ENCODE measurements at places on chromosomes 7 and 10.

DNA sequence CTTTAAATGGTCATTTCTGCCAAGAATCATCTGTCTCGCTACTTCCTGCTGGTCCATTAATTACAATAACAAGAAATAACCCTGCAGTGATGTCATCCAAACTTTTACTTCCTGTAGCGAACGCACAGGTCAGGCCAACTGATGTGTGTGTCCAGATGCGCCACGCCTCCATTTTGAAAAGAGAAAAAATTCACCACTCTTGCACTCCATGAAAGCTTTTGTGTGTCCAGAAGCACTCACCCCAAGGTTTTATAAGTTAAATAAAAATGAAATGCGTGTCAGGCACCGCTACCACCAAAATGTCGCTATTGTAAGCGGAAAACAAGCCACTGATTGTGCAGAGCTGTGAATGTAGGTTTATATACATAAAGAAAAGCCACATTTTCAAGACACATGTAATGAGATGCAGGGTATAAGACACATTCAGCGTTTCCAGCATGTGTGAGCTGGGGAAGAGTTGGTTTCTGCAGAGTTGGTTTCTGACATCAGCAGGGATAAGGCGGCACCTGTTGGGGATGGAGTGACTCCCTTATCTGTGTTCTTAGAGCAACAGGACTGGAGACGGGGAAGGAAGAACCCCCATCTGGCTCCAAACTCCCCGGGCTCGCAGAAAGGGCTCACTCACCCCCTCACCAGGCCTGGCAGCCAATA, 83.3 kb downstream of the CTBP2 start:
- DNase-seq = no peak

- DNase-seq = no peak
These were observed 30.1 kb downstream of the SND1 start for GRCh38 chr7:127682140-127682539.

- peak; percentile 53 for DNase-seq
These were observed 285.1 kb downstream of the CCSER2 start for GRCh38 chr10:84613336-84614021.

GRCh38 chr10:111108441-111108840, 31.6 kb downstream of the ADRA2A start:
- DNase-seq = no peak

- DNase-seq = no peak
These were observed 110.8 kb downstream of the TPK1 start for GRCh38 chr7:144725070-144725469.

- DNase-seq = peak; percentile 84
These were observed 43.5 kb downstream of the TLL2 start for GRCh38 chr10:96470116-96470743.

DNA sequence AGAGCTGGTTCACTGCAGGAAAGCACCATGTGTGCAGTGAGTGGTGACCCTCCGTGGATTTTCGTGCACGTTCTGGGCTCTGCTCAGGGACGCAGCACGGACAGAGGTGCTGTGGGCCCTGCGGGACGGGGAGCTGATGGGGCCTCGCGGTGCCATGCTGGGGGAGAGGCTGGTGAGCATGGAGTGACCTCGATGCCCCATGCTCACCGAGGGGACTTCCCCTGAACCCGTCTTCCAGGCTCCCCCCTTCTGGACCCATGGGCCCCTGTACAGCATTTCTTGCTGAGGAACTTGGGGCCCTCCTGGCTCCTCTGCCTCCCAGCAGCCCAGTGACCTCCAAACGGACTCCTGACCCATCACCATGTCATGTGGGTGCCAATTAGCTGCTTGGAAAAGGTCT, 253.7 kb downstream of the DNAJB6 start:
- DNase-seq = no peak

- DNase-seq = no peak
These were observed 169.7 kb downstream of the LRRTM3 start for GRCh38 chr10:67095531-67095930.

Measured in Ammon's horn (tissue), 1 donor.